ENCODE measurements at places on chromosomes 11 and 22.

DNA sequence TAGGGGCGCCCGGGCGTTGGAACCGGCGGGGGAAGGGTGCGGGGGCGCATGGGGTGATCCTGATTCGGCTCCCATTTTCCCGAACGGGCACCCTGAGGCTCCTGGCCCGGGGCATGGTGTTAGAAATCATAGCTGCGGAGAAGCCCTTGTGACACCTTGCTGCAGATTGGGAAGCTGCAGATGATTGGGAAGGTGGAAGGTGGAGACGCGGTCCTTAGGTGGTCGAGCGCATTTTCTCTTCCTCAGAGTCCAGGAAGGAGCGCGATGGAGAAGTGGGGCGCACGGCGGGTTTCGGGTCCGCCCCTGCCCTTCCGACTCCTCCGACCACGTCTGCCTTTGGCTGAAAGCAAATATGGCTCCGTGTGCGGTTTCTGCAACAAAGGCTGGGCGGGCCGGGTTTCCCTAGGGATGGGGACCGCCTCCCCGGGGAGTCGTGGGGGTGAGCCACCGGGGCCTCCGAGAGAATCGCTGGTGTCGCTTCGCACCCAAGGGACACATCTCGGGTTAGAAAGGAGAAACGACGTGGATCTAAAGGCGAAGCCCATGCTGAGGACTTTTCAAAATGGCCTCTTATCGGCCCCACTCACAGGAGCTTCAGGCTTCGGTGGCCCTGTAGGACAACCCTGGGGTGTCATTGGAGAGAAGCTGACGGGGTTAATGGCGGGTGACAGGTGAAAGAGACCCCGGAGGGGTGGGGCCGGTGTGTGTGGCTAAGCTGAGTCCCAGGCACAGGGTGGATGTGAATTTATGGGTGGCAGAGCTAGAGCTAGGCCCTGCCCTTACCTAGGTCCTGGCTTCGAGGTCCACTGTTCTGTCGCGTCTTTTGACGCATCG, 707 bp upstream of the FTH1 start:
- no peak for DNase-seq

- DNase-seq, result no peak
These were observed 11.2 kb upstream of the UPK3A start for GRCh38 chr22:45273452-45274075.

GRCh38 chr22:48452766-48453165, 1374.9 kb downstream of the BRD1 start:
- DNase-seq, result no peak

DNA sequence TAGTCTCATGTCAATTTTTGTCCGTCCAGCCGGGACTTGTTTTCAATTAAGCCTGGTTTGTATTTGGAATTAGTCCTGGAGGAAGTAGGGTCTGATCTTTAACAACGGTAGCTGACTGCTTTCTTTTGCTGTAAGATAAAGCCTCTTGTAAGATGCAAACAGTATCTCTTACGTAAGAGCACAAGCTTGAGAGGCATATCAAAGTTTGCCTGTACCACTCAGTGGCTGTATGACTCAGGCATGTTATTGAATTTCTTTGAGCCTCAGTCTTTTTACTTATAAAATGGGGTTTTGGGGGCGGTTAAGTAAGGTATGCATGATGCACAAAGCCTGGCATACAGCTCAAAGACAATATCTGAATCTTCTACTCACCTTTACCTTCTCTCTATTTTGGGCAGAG, 198.4 kb upstream of the NARS2 start:
- no peak for DNase-seq

DNA sequence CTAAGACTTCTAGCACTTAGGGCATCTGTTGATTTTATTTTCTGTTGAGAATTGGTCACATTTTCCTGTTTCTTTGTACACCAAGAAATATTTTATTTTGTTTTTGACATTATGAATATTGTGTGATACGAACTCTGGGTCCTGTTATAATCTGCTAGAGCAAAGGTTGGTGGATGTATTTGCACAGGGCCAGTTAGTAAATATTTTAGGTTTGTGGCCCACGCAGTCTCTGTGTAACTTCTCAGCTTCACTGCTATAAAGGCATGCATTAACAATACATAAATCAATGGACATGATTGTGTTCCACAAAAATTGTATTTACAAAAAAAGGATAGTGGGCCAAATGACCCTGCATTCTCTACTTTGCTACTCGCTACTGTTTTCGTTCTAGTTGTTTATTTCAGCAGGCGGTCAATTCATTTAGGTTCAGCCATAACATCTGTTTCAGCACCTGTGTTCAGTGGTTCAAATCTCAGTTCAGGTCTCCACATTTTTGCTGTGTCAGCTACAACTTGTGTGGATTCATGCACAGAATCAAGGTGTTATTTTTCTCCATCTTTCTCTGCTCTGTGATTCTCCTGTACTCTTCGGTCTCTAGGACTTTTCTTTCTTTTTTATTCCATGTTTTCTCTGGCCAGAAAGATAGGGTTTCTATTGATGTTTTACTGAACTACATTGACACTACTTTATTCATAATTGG, 786.2 kb downstream of the ETS1 start:
- DNase-seq, result no peak

DNA sequence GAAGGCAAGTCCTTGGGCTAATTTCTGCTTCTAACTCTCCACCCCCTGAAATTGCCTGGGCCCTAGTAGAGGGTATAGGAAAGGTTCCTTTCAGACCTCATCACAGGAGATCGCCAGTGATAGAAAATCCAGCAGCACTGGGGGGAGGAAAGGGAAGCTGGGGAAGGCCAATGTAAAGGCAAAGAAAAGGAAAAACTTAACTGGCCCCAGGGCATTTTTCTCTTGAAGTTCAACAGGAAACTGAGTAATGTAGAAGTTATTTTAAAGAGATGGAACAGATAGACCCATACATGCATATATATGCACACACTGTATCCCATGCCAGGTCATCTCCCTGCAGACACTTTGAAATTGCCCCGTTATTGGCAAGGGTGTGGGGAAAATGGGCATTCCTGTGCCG, 134.0 kb downstream of the TRIM44 start:
- DNase-seq, result peak; percentile 84

DNA sequence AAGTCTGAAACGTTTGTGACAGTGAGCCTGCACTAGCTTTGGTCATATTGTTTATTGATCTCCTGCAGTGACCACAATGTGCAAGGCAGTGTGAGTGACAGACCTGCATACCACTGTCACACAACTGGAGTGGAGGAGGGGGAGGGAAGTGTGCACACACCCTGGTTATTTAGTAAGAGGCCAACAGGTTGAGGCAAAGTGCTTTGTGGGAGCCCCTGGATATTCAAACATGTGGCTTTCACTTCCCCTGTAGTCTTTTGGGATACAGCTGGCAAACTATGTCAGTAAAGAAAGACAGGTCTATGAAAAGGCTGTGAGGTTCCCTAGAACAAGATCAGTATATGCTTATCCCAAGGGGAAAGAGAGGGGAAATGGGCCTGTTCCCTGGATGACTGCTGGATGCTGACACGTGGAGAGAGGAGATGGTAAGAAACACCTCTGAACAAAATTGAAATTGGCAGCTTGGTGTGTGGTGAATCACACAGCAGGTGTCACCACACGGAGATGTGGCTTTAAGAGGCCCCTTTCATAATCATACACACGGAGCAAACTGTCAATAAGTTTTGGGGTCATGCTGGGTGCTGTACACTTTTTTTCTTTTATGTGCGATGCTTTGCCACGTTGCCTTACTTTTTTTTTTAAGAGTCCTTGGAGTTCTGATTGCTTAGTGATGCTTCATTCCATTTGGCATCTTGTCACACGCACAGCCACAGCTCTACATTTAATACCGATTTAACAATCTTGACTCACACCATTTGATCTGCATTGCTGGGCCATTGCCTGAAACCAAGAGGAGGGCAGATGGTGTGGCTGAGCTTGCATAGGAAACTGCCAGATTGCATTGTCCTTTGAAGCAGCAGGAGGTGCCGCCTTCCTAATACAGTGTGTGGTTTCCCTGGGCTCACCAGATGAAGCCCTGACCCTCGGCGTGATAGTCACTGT, 11.3 kb downstream of the OSBP2 start:
- DNase-seq, result no peak

DNA sequence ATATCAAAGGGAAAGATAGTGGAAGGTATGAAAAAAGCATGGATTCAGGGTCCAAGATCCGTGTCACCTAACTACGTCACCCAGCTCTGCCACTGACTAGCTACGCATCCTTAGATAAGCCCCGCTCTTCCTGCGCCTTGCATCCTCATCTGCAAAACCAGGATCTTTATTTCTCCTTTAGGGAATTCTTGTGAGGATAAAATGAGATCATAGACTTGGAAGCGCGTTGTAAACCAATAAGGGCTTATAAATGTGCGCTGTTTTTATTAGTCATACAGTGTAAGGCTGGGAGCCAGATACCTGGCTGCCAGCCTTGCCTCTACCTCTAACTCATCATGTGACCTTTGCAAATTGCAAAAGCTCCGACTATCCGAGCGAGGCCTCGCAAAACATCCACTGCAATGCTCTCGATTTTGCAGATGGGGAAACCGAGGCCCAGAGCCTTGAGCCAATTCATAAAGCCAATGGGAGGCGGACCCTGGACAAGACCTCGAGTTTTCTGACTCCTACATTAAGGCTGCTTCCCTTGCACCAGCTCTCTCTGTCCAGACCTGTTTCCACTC, 753 bp downstream of the PRPF19 start:
- no peak for DNase-seq

- no peak for DNase-seq
These were observed 37.5 kb upstream of the MMP20 start for GRCh38 chr11:102662607-102663006.

- no peak for DNase-seq
These were observed 117.7 kb upstream of the SORL1-AS1 start for GRCh38 chr11:121570453-121570852.

DNA sequence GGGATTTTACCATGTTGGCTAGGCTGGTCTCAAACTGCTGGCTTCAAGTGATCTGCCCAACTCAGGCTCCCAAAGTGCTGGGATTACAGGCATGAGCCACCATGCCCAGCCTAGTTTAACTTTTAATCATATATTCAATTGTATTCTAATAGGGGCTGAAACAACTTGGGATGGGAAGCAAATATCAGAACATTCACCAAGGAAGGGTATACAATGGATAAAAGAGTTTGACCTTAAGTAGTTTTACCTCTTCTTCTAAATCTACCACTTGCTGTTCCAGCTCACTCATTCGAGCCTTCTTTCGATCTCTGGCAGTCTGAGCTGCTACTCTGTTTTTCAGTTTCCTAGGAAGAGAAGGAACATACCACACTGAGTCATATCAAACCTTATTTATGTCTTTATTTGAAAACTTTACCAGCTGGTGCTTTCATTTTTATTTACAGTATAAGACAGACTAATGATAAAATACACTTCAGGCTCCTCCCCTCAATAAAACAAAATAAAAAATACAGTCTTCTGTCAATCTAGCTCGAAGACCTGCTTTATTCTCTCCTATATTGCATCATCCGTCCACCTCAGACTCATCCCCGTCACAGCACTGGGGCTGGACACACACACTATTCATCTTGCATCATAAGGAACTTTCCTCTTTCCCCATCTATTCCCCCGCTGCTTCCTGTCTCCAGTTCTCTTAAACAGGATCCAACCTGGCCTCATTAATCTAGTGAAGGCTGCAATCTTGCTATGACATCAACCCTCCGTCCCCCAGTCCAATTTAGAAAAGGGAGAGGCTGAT, 1.4 kb downstream of the XBP1 start:
- peak; percentile 75 for DNase-seq

DNA sequence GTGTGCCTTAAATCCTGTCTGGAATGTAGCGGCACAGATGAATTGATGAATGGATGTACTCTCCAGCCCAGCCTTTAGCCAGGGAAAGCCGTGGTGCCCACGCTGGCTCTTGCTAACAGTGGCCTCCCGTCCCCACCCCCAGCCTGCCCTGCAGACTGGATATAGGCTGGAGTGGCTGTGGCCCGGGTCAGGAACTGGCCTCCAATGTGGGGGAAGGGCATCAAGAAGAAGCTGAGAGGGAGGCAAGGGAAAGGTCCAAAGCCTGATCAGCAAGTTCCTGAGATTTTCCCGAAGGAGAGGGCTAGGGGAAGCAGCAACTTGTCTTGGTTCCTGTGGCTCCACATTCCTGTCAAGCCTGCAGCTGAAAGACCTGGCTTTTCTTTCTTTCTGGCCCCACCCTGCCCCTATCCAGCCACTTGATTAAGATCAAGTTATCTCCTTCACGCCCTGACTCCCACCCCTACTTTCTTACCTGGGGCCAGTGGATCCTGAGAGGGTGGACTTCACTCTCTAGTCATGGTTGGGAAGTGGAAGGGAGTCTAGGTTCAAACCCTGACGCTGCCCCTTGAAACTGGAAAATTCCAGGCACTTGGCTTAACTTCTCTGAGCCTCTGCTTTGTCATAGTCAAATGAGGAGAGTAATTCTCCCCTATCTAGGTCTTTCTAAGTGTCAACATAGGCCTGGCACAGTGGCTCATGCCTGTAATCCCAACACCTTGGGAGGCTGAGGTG, 11.0 kb upstream of the MICALL1 start:
- no peak for DNase-seq

DNA sequence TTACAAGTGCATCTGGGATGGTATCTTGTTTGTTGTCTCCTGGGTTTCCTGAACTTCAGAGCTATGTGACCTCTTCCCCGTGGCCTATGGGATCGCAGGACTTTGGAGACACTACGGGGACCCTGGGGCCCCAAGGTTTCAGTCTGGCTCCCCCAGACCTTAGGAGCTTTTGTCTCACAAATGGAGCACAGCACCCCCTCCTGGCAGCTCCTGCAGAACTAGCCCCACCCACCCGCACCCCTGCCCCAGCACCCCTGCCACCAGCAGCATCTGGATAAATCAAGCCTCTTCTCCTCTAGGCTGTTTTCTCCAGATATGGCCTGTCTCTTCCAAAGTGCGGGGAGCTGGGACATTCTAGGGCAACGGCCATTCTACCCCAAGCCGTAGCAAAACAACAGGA, 10.4 kb downstream of the RCOR2 start:
- DNase-seq, result no peak

DNA sequence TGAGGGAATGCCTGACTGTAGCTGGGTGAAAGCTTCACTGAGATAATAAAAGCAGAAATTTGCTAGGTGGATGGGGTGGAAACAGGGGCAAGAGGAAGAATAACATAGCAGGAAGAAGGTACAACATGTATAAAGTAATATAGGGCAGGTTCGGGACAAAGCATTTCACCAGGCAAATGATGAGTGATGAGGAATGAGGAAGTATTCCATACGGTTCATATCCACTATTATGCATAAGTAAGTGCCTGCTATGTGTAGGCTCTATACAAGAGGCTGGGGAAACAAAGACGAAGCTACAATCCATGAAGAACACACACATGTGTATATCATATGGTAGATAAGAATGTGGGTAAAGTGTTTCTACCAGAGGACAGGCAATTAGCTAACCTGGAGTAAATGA, 7.9 kb downstream of the NDUFC2 start:
- no peak for DNase-seq

- DNase-seq, result no peak
These were observed 1.3 kb upstream of the NDUFC2 start for GRCh38 chr11:78080818-78081495.

Measured in amniotic stem cell (primary cell).